G401 (cell line): ENCODE measurements at places on chromosomes 2 and 18. TPM values are rescaled to one million over a fixed set of nuclear protein-coding genes. Genes with fewer than 3 reads are reported as not detected.

GRCh38 chr2:187171318-187171717 lies 276.7 kb downstream of the CALCRL start:
- no peak for DNase-seq

- no peak for DNase-seq
Measured at GRCh38 chr18:59383851-59384250, 24.8 kb upstream of the LMAN1 start.

GRCh38 chr2:39027421-39027820 lies 93.4 kb downstream of the SOS1 start:
- DNase-seq = no peak

- DNase-seq = no peak
Measured at GRCh38 chr2:40118622-40119021, 333.3 kb downstream of the SLC8A1 start.

Gene PLB1
- under 0.01 and 2.4 TPM in 2 replicates for total RNA-seq

Gene ABCA12
- total RNA-seq = not detected in 2 replicates

Gene VWA3B
- total RNA-seq = not detected in 2 replicates

Gene TEKT4
- total RNA-seq = not detected in 2 replicates
